ENCODE measurements at places on chromosomes 5 and 9. TPM values are rescaled to one million over a fixed set of nuclear protein-coding genes. Genes with fewer than 3 reads are reported as not detected.

ADAMTS12 gene
- 0.65 TPM for total RNA-seq

TRAF2 gene
- total RNA-seq, result 35.2 TPM

PFDN1 gene
- 48.6 TPM for total RNA-seq

SHISAL2B gene
- total RNA-seq, result not detected

PALM2AKAP2 gene
- 0.06 TPM for total RNA-seq

FST gene
- total RNA-seq, result 3.2 TPM

SLC35D2 gene
- 25.5 TPM for total RNA-seq

SPEF2 gene
- total RNA-seq, result 0.63 TPM
